Stimulated activated CD4-positive, alpha-beta T cell treated with anti-CD3 and anti-CD28 coated beads, Interleukin-2, amount 100 ng/mL, for 4 hours (primary cell): ENCODE measurements at places on chromosomes 1 and 21.
A peak's percentile ranks its signal among the peaks of the same experiment; 100 is the strongest.

DNA sequence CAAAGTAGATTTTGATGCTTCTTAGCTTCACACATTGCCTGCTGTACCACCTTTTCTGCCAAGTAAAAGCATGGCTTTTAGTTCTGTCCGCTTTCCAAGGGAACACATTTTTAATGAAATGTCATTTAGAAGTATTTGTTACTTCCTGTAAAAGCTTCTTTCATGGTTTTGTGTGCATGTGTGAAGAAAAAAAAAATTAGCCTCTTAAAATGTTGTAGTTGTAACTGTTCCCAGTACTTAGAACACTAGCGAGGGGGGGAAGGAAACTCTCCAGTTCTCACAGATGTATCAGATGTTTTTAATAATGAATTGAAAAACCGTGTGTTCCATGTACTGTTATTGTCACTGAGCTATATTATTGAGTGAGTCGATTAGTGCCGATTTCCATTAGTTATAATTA is 568.3 kb upstream of the ADGRL2 start:
- DNase-seq: no peak

GRCh38 chr1:1292442-1292779 is 12.2 kb downstream of the SCNN1D start:
- no peak for DNase-seq

GRCh38 chr1:185152187-185152767 is 4.5 kb downstream of the TRMT1L start:
- DNase-seq: no peak

DNA sequence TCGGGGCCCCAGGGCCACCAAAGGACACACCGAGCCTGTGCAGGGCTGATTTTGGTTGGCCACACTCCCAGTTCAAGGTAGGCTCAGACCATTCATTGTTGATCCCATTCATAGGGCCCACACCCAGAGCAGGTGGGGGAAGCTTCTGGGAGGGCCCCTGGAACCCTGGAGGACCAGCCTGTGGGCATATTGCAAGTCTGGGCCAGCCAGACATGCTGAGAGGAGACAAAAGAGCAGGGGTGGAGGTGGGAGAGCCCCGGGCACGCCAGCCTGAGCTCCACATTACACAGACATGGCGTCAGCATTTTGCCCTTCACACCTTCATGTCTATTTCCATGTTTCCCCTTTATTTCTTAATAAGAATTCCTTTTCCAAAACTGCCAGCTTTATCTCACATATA is 25.7 kb downstream of the PMVK start:
- DNase-seq: no peak

DNA sequence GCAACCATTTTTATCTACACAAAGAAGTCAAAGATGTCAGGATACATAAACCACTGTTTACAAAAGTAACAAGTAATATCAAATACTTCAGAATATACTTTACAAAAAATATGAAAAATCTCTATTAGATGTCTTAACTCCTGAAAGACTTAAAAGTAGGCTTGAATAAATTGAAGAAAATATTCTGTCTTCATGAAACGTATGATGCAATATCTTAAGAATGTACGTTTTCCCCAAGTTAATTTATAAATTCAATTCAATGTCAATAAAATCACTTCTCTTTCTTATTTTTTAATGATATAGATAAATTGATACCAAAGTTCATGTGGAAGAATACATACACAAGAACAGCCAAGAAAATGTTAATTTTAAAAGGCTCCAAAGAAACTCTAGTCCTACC is 6.0 kb downstream of the KRTAP19-7 start:
- DNase-seq: no peak

DNA sequence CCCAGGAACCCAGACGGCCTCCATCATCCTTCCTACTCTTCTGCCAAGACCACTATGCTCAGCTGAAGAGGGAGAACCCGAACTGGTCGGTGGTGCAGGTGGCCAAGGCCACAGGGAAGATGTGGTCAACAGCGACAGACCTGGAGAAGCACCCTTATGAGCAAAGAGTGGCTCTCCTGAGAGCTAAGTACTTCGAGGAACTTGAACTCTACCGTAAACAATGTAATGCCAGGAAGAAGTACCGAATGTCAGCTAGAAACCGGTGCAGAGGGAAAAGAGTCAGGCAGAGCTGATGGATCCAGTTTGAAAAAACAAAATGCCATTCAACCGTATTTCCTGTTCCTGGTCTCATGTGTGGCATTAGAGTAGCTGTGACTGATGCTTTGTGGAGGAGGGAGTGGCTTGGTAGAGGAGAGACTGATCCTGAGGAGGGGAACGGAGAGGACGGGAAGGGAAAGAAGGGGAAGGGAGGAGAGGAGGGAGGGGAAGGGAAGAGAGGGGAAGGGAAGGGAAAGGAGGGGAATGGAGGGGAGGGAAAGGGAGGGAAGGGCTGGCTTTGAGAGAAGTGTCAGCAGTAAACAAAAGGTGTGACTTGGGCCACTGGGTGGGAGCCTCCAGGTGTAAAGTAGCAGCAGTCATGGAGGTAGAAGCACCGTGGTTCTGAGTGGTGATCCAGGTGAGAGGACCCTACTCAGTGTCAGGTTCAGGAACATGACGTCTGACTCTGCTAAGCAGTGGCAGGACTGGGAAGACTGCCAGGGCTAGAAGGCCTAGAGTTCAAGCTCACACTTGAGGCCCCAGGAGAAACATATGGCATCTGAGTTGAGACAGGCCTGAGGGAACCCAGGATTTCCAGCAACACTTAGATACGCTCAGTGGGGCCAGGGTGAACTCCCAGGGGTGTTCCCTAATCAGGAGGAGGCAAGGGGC is 846 bp downstream of the HMGB4 start:
- no peak for DNase-seq

DNA sequence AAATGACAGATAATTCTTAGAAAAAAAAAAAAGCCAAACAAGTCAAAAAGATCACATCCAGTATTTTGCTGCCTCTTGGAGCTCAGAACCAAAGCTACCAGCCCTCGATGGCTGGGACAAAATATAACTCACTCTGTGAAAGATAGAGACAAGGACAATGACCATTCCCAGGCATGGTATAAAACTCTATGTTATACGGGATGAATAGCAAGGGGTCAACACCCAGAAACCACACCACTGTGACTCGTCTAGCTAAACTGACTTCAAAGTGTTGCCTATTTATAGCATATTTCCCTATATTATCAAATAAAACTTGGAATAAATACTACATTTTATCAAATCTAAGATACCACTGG is 10.1 kb downstream of the TMEM63A start:
- no peak for DNase-seq

- no peak for DNase-seq
Measured at GRCh38 chr1:167301355-167301754, 80.7 kb downstream of the POU2F1 start.

DNA sequence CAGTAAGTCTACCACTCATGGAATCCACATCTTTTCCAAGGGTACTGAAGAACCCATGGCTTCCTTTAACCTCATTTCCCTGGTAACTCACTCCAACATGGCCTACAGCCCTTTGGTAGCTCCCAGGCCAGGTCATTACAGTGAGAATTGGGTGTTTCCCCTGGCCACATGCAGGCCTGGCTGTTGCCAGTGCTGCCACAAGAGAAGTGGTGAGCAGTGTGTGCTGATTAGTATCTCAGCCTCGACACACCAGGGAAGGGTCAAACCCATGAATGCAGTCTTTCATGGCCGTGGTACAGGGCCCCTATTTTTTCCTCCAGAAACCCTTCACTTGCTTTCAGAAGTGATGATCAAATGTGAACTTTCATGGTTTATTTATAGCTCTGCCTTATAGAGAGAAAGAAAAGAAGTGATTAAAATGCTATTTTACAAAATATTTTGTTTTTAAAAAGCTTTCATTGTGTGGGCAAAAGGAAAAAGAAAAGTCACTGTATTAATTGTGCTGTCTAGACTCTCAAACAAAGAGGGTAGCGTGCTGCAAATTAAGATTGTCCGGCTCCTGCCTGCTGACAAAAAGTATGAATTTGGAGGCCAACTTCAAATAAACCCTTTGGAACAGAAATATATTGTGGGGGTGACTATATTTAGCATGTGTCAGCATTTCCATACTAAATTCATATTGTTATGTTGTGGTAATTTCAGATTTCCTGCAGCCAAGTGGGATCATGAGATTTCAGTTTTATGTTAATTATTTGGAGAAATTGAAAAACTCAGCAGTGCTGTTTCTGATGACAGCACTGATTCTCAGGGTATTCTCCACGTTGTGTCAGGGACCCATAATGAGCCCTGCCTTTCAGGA is 62.0 kb upstream of the HOOK1 start:
- no peak for DNase-seq

GRCh38 chr1:84731519-84731918 is 41.3 kb upstream of the SSX2IP start:
- no peak for DNase-seq

- DNase-seq: no peak
Measured at GRCh38 chr1:43547538-43548072, 16.9 kb downstream of the PTPRF start.

DNA sequence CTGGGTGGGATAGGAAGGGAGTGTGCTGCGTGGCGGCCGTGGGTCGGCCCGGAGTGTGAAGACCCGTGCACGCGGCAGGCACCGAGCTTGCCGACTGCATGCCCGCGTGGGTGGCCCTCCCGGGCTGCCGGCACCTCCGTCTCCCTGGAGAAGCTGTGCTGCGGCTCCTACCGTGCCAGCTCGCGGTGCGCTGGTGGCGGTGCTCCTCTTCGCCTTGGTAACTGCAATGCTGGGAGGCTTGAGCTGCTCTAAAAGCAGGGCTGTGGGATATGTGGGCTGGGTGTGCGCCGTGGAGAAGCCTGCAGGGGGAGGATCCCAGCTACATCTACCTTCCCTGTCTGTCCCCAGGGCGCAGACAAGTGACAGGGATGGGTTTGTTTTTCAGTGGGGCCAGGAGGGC is 2.4 kb downstream of the GABRD start:
- DNase-seq: no peak

GRCh38 chr1:6785728-6786505 is 663 bp downstream of the CAMTA1 start:
- DNase-seq: peak; percentile 8

GRCh38 chr1:168734946-168735345 is 5.9 kb upstream of the DPT start:
- DNase-seq: no peak

DNA sequence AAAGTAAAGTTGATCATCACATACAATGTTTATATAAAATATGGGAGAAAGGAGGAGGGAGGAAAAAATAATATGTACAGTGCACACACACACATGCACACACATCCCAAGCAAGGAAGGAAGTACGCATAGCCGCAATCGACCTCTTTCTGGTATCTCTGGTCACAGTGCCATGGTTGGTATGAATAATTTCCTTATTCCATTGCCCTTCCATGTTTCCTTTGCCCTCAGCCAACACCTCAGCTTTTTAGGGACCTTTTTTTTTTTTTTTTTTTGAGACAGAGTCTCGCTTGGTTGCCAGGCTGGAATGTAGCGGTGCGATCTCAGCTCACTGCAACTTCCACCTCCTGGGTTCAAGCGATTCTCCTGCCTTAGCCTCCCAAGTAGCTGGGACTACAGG is 20.6 kb downstream of the CITED4 start:
- DNase-seq: no peak

GRCh38 chr1:1144843-1145546 is 28.7 kb upstream of the TTLL10 start:
- DNase-seq: no peak

- DNase-seq: no peak
Measured at GRCh38 chr1:245420926-245421325, 266.1 kb downstream of the KIF26B start.

DNA sequence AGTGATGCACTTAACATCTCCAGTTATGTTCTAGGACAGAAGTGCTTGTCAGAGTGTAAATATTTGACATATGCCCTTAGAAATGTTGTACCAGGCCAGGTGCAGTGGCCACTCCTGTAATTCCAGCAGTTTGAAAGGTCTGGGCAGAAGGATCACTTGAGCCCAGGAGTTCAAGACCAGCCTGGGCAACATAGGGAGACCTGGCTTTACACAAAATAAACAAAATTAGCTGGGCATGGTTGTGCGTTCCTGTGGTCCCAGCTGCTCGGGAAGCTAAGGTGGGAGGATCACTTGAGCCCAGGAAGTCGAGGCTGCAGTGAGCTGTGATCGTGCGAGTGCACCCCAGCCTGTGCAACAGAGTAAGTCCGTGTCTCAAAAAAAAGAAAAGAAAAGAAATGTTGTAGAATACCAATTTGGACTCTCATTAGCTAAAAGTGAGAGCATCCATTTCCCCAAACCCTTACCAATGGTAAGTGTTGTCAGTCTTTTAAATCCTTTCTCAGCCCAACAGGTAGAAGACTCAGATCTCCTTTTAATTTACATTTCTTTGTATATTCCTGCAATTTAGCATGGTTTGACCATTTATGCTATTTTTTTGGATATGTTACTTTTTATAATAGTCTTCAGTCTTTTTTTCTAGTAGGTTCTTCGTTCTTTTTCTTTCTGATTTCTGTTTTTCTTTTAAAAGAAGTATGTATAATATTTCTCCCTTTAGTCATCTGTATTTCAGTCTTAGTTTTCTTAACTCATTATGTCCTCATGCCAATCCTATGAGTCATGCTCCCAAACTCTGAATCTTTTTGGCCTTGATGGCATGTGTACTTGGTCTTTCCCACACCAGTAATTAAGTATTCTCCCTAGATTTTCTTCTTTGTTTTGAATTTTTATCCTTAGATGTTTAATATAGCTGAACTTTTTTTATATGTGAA is 74.4 kb downstream of the CAMTA1 start:
- no peak for DNase-seq

DNA sequence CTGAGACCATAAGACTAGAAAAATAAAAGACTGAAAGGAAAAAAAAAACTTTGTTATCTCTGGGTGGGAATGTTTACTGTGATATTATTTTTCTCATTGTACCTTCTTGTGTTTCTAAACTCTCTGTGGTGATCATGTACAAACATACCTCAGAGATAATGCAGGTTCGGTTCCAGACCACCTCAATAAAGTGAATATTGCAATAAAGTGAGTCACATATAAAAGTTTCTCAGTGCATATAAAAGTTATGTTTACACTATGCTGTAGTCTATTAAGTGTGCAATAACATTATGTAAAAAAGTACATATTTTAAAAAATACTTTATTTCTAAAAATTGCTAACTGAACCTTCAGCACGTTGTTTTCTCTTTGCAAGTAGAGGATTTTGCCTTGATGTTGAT is 137.5 kb downstream of the CENPF start:
- no peak for DNase-seq

GRCh38 chr1:221983444-221983843 is 241.6 kb upstream of the DUSP10 start:
- no peak for DNase-seq

GRCh38 chr1:21383785-21384401 is 56.0 kb upstream of the NBPF3 start:
- DNase-seq: no peak

- DNase-seq: no peak
Measured at GRCh38 chr1:223718850-223719249, 6.5 kb downstream of the CAPN2 start.
